HepG2 (cell line): ENCODE measurements at places on chromosomes 2 and 18. TPM values are rescaled to one million over a fixed set of nuclear protein-coding genes. Genes with fewer than 3 reads are reported as not detected.
A peak's percentile ranks its signal among the peaks of the same experiment; 100 is the strongest.

- peak; percentile 25 for DNase-seq
Measured at GRCh38 chr18:74476140-74476539, 19.0 kb upstream of the DIPK1C start.

- no peak for DNase-seq
Measured at GRCh38 chr2:12895017-12895416, 178.3 kb downstream of the TRIB2 start.

GRCh38 chr2:32838949-32839348 lies 107.8 kb upstream of the LTBP1 start:
- no peak for DNase-seq

DNA sequence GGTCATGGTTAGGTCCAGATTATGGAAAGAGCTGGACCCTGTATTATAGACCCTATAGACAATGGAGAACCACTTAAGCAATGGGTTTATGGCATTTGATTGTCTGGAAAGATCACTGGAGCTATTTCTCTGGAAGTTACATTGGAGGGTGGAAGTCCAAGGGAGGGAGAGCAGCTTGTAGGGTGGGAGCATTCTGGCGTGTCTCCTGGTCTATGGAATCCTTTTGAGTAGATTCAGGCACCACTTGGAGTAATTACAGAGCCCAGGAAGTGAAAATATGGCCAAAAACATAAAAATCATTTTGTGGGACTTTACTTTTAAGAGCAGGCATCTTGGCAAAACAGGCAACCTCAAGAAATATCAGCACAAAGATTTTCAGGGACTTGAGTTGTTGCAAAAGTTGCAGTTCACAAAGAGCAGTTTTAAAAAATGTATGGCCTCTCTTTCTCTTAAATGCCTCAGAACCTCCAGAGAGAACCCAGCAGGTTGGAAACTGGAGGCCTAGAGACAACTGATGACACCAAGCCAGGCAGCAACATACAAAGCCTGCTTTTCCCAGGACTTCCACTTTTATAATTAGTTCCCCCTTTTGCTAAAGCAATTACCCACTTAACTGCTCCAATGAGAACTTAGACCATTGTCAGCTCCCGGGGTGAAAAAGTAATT lies 331.0 kb downstream of the MYCN start:
- no peak for DNase-seq

DNA sequence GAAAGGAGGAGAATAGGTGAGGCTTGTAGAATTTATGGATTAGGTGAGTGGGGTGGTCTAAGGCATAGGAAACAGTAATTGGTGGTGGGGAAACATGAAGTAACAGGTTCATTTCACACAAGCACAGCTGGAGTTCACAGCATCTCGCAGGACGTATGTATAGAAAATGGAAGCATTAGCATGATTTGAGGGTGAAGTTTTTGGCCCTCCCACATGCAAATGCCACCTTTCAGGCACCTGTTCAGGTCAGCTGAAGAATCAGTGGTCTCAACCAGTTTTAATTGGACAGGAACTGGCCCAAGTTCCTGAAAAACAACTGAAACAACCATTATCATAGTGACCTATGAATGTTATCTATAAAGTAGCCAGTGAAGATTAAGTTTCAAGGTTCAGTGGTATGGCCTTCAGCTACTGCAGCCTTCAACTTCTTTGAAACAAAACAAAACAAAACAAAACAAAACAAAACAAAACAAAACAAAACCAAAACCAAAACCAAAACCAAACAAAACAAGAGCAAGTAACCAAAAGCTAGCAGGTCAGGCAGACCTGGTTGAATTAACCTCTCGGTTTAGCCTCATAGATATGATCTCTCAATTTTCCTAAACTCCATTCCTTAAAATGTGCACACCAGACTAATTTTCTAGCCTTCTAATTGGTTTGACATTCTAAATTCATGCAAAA lies 102.1 kb upstream of the SPHKAP start:
- no peak for DNase-seq

GRCh38 chr18:10863026-10863425 lies 286.3 kb downstream of the PIEZO2 start:
- no peak for DNase-seq

GRCh38 chr2:127893494-127893893 lies 7.7 kb upstream of the AMMECR1L start:
- DNase-seq: peak; percentile 28

DNA sequence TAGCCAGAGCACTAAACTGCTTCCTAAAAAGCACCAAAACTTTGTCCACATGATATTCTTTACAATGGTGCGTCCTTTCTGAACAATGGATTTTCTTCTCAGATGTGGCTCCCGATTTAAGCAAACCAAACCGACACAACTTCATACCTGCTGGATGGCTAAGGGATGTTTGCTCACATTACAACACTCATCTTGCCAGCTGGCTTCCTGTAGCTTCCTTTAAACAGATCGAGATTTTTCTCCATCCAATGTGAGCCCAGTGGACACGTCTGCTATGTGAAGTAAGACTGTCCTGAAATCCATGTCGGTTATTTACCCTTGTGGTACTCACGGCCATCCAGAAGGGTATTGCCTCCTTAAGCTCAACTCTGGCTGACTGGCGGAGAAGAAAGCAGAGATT lies 126.5 kb downstream of the MAPK4 start:
- DNase-seq: no peak

- DNase-seq: no peak
Measured at GRCh38 chr2:85394976-85395375, 15.2 kb downstream of the CAPG start.

GRCh38 chr2:122105877-122106206 lies 350.4 kb downstream of the TSN start:
- DNase-seq: no peak

DNA sequence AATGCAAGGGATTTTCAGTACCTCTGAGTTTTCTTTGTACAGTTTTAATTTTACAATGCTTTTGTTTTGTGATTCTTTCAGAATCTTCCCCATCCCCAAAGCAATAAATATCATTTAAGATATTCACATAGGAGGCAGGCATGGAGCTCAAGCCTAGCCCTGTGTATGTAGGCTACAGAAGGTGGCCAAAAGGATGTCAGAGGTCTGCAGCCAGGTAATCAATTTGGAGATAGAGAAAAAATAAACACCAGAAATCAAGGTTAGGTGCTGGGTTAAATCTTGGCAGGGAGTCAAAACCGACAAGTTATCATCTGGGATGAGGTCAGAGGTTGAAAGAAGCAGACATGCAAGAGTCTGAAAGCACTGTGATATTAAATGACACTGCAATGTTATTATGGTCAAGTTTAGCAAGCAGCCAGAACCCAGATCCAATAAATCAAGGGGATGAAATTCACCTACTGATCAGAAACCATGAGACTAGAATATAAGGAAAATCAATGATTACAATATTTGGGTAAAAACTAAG lies 45.1 kb upstream of the LRP1B start:
- DNase-seq: no peak

DNA sequence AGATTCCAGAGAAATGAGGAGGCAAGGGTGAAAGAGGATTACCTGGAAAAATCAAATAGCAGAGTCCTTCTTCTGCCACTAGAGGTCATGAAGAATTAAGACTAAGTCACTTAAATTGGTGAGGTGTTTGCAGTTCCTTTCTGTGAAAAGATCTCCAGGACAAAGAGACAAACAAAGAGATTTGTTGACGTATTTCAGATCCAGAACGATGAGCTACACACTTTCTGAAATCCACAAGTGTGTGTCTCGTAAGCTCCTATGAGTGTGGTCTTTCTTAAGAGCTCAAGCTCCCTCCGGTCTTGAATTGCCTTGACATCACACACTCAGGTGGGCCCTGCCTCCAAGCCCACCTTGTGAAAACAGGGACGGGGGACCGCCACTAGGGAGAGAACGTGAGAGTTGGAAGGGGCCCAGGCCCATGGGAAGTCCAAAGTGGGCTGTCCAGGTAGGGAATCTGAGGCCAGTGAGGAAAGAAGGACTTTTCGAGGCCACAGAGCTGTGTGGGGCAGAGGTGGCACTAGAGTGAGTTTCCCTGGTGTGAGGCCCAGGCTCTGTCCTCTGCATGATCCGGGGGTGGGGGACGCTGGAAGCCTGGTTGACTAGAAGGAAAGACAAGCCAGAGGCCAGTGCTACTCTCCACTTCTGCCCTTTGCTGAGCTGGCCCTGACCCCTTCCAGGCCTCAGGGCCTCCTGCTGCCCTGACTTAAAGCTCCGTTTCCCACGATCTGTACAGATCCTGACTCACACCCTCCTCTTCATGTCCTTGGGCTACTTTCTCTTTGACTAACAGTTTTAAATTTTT lies 168.1 kb upstream of the NCK2 start:
- DNase-seq: peak; percentile 54

DNA sequence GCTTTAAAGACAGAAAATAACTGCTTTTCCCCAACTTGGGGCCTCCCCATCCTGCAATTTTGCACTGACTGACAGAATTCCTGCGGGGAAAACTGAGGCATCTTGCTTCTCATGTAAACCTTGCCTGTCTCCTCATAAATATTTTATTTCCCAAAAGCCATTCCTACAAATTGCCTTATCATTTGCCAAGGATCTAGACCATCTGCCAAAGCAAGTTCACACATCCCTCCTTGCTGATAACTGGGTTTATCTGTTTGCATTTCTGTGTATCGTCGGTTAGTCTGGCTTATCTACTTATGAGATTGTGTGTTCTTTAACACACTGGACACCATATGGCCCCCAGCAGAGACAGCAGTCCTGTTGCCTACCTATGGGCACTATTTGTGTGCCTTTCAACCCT lies 3.0 kb upstream of the CNGA3 start:
- DNase-seq: no peak

GRCh38 chr2:30266051-30266621 lies 34.8 kb downstream of the LBH start:
- no peak for DNase-seq

DNA sequence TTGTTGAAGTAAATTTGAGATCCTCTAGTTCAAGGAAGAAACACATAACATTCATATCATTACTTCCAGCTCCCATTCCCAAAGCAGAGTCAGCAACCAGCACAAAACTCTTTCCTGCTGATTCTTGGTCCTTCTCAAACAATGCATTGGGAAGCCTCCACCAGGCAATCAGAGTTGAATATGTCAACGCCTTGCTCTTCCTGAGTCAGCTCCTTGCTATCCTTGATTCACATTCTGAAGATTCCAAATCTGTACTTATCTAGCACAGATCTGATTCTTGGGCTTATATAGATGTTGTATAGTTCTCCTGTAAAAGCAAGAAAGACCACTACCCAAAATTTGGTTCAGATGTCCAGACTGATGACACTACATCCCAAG lies 29.6 kb downstream of the CFAP210 start:
- no peak for DNase-seq

GRCh38 chr2:133374781-133375180 lies 193.5 kb downstream of the NCKAP5 start:
- no peak for DNase-seq

- DNase-seq: no peak
Measured at GRCh38 chr2:191666226-191666625, 11.7 kb upstream of the NABP1 start.

DNA sequence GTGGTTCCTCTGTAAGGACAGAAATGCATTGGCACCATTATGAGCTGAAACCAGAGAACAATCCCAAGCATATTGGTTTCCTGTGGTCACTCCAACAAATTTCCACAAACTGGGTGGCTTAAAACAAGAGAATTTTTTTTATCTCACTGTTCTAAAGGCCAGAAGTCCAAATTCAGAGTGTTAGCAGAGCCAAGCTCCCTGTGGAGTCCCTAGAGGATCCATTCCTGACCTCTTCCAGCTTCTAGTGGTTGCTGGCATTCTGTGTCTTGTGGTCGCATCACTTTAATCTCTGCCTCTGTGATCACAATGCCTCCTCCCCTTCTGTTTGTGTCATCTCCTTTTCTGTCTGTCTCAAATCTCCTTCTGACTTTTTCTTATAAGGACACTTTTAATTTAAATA lies 380.3 kb downstream of the NYAP2 start:
- no peak for DNase-seq

DNA sequence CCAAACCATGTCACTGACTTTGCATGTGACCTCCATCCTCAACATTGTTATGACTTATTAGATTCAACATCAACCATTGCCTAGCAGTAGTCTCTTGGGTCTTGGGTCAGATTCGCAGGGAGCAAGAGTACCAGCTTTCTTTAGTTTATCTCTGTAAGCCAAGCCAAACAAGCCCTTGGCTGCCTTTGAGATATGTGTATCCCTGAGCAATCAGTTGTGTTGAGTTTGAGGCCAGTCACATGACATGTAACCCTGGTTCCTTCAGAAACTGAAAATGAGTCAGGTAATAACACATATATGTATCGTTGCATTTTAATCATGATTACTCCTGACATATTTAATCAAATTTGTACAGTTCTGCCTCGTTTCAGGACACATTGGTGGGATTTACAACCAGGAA lies 173.3 kb downstream of the PARD3B start:
- no peak for DNase-seq

DNA sequence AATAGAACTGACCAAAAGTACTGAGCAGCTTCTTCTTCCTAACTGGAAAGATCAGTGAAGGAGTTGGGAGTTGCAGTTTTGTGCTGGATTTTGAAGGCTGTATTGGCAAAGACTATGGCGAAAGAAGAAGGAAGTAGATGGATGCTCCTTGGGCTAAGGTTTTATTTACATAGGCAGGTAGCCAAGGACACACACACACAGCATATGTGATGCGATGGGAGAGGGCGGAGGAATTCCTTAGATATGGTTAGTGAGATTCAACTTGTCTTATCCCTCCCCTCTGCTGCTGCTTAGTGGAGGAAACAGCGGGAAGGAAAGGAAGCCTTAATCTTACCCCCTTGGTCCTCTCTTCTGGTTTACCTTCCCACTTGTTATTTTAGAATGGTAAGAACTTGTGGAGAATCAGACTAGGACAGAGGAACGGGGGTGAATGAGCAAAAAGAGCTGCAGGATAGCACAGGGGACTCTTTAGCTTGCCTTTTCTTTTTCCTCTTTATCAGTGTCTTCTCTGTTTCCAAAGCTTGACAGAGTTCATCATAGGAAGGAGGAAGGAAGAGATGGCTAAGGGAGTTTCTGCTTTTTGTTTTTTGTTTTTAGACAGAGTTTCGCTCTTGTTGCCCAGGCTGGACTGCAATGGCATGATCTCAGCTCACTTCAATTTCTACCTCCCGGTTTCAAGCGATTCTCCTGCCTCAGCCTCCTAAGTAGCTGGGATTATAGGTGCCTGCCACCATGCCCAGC lies 87.9 kb downstream of the OSBPL6 start:
- DNase-seq: no peak

GRCh38 chr2:84460670-84461069 lies 1.6 kb upstream of the SUCLG1 start:
- DNase-seq: no peak

The PRKRA gene
- total RNA-seq: 67.6 and 74.7 TPM in 2 replicates

The GRB14 gene
- 3.8 and 5.8 TPM in 2 replicates for total RNA-seq

The HOXD8 gene
- not detected in 2 replicates for total RNA-seq

The KIAA2012 gene
- not detected in 2 replicates for total RNA-seq

The MTX2 gene
- 75.7 and 96.1 TPM in 2 replicates for total RNA-seq

The ALK gene
- total RNA-seq: not detected in 2 replicates

The SPATA3 gene
- not detected in 2 replicates for total RNA-seq

The KIF5C gene
- total RNA-seq: 0.15 TPM in 2 replicates

The FAM110C gene
- 0.34 and 1.2 TPM in 2 replicates for total RNA-seq

The GATA6 gene
- 2.9 and 3.2 TPM in 2 replicates for total RNA-seq

The BIRC6 gene
- 120 and 158 TPM in 2 replicates for total RNA-seq

The ZNF385B gene
- total RNA-seq: 3.3 and 4.0 TPM in 2 replicates

The MEP1B gene
- not detected in 2 replicates for total RNA-seq

The GRHL1 gene
- 10.6 and 12.0 TPM in 2 replicates for total RNA-seq
